ENCODE measurements at places on chromosomes 7 and 10.
A peak's percentile ranks its signal among the peaks of the same experiment; 100 is the strongest.

GRCh38 chr10:14450041-14450491 is 119.3 kb upstream of the FRMD4A start:
- DNase-seq = no peak

DNA sequence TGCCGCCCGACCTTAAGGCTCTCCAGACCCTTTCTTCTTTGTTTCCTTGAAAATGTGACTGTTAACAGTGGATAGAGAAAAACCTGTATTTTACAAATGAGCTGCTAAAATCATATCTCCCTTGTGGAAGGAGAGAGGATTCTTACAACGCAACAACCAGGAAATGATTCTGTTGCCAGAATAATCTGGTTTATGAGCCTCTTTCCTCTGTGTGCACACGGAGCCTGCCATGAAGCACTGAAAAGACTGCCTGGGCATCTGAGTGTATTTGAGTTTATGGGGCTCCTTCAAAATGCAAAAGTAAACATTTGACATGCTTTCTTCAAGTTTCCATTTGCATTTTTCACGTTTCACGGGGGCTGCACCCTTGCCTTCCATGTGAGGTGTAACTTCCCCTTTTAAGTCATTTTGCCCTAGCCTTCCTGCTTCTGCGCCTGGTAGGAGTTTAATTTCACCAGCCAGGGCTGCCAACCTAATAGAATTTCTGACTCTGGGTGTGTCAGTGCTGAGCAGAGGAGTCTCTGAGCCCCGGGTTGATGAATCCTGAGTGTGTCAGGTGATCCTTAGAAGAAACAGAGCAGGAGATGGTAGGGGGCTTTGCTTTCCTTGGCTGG is 101.2 kb downstream of the GRB10 start:
- DNase-seq = peak; percentile 83

- peak; percentile 28 for DNase-seq
These were observed 272.5 kb upstream of the COBL start for GRCh38 chr7:51589111-51589510.

GRCh38 chr7:31340603-31341002 is at the start of gene NEUROD6:
NEUROD6 (minus strand) TSS chr7:31340726; CDS start chr7:31339268, 1,458 bp downstream.
- no peak for DNase-seq

DNA sequence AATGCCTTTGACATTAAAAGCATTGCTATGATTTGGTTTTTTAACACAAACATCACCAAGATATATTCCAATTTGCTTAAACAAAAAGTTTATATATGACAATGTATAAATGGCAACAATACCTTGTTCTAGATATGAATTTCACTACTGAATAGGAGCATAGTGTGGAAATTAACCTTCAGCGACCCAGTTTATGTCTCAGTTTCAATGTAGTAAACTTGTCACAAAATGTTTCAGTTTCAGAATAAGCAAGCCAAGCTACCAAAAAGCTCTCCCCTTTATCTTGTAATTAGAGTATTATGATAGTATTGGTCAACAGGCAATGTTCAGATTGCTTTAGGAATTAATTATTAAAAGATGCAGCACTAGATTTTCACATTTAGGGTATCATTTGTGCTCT is 99.6 kb upstream of the PCDH15 start:
- no peak for DNase-seq

GRCh38 chr10:13270877-13271551 is 28.9 kb downstream of the PHYH start:
- no peak for DNase-seq

DNA sequence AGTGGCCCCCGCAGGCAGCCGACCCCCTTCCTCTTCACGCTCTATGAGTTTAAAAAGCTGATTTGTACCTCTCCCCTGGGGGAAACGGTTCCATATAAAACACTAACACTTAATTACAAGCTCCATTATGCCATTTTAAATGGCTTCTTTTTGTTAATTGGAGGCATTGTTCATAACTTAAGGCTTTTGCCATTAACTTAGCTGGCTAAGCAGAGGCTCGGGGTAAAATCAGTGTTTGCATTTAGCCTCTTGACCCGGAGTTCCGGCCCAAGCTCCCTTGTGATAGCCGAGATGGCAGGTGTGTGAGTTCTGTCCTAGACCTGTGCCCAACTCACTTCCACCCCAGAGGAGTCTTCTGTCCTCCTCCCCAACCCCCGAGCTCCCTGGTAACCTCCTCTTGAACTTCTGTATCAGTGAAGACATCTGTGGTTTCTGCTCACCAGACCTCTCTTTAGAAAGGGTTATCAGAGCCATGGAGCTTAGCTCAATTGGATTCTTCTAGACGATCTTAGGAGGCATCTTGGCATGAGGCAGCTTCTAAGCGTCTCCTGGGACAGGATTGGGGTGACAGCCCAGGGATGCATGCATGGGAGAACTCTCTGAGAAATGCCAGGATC is 34.2 kb upstream of the SH2B2 start:
- DNase-seq = no peak

DNA sequence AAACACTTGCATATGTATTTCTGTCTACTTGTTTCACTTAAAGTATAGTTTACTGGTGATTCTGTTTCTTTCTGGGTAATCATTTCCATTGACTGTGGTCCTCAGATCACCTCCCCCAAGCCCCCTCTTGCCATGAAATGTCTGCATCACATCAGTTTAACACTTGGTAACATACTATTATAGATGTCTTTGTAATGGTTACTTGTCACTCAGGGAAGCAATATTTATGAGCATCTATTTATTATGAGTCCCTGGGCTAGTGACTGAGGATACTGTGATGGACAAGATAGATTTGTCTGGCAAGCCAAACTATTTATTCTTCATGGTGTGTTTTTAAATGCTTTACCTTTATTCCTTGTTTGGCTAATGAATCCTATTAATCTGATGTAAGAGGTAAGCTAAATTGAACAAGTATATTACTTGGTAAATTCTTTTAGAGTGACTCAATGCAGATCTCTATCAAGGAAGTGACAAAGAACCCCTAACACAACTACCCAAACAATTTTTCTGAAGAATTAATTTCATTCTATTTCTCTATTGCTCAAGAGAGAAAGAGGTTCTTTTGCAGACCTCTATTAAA is 270.9 kb downstream of the RELN start:
- DNase-seq = no peak

DNA sequence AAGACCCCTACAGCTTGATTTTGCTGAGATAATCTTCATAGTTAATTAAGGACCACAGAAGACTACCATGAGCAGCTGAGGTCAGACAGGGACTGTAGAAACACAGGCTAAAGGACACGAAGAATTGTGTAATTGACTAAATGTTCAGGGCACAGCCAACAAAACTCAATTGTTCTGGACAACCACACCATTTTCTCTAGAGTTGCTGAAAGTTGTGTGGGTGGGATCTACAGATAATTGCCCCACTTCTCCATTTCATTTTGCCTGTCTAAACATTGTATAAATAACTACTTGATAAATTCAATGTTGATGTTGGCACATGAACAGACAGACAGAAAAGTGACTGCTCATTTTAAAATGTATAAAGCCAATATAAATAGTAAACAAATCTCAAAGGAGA is 39.0 kb upstream of the SLC16A12 start:
- DNase-seq = no peak

DNA sequence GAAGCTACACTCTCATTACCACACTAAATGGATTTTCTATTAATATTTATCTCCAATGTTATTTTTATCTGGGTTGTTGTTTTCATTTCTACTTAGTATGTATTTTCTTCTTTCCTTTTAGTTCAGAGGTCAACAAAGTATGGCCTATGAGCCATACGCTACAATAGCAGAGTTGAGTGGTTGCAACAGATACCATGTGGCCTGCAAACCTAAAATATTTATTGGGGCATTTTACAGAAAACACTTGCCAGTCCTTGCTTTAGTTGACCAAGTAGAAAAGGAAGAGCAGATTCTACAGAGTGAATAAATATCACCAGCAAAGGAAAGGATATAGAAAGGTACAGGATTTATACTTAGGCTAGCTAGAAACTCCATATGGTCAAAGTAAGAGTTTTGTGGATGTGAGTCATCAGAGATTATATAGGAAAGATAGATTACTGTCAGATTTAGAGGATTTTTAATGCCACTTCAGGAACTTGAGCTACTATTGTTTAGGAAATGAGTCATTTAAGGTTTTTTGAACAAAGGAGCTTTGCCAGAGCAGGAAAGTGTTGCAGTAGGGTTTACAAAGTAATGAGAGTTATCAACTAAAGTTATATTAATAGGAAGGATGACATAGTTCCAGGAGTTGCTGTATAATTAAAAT is 323.3 kb upstream of the KAT6B start:
- DNase-seq = no peak

- no peak for DNase-seq
These were observed 14.4 kb downstream of the NPSR1 start for GRCh38 chr7:34672430-34672829.

GRCh38 chr7:99653754-99654153 is 26.0 kb downstream of the CYP3A5 start:
- DNase-seq = no peak

GRCh38 chr10:7121154-7121797 is 289.6 kb downstream of the SFMBT2 start:
- DNase-seq = no peak

DNA sequence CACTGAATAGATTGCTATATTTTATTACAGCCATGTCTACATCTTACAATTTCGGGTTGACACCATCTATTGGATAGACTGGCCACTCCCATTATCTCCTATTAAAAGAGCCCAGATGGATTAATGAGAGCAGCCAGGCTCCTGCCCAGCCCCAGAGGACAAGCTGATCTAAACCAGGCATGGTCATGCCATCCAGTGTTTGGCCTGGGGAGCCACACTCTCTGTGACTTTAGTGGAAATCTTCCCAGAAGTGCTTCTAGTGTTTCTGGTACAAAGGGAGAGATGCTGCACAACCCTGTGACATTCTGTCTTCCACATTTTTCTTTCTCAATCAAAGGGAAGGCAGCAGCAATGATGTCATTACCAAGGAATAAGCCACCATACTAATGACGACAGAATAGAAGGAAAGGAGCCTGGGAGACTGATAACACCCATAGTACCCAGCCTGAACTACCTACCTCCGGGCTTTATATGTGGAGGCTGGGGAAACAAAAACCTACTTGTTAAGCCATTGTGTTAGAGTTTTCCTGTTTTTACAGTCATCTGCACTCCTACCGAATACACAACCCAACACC is 5.0 kb downstream of the NEBL start:
- DNase-seq = no peak

DNA sequence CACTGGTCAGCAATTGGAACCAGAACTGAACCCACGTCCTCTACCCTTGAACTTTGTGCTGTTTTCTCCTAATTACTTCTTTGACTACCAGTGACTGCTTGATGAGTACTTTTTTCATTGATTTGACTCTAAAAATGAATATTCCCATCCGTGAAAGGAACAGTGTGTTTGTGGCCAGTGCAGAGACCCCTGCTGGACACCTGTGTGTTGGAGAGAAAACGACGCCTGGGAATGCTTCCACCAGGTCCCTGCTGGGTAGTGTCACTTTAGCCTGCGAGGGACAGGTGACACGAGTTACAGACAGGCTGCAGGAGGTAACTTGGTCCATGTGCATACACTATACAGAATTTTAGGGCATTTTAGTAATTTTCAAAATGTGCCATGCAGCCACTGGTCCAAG is 6.8 kb upstream of the GJD4 start:
- DNase-seq = no peak

- no peak for DNase-seq
These were observed 43.0 kb upstream of the HECTD2 start for GRCh38 chr10:91367127-91367531.

- no peak for DNase-seq
These were observed 45.9 kb downstream of the AKR1C4 start for GRCh38 chr10:5242585-5242984.

DNA sequence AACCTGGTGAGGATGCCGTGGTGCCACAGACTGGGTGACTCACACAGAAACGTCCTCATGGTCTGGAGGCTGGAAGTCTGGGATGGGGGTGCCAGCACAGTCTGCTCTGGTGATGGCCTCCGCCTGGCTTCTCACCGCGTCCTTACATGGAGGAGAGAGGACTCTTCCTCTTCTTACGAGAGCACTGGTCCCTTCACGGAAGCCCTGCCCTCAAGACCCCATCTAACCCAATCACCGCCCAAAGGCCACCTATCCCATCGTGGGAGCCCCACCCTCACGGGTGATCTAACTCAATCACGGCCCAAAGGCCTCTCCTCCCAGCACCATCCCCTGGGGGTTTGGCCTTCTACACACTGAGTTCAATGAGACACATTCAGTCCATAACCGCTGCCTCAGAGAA is 137.7 kb downstream of the PTPRN2 start:
- DNase-seq = no peak

DNA sequence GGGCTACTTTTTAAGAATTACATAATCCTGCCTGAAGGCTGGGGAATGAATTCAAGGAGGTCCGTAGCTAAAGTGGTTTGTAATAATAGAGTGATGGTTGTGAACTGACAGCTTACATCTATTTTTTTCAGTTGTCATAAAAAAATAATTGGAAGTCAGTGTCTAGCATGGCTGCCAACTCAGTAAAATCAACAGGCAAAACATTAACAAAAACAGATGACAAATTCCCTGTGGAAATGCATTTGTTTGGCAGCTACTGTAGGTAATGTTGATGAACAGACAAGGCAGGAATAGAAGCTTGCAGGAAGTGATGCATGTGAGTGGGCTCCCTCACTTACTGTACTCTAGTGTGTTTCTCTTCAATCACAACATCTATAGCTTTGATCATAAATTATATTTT is 766.0 kb upstream of the POT1 start:
- peak; percentile 5 for DNase-seq

GRCh38 chr10:2836921-2837662 is 230.3 kb upstream of the PFKP start:
- no peak for DNase-seq

- DNase-seq = no peak
These were observed 963.7 kb downstream of the REEP3 start for GRCh38 chr10:64484811-64485330.

DNA sequence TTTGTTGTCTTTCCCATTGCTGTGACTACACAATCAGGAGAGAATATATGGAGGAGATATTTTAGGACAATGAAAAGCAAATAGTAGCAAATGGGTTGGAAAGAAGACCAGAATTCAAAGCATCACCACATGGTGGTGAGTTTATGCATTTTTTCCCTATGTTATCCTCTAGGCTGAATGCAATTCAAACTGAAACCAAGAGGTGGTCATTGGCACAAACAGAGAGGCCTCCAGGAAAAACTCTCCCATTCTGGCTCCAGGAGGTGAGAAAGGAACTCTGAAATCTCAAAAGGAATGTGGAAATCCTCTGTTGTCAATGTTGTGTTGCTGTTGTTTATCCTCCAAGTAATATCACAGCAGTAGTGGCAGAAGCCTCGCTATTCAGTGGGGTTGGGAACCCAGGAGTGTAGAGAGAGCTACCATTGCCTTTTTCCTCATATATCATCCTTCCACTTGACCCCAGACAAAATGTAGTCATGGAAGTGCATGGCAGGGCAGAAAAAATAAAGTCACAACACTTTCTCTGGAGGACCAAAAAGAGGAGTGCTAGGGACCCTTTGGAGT is 819.1 kb downstream of the GRID1 start:
- DNase-seq = no peak

- no peak for DNase-seq
These were observed 60.8 kb upstream of the OIT3 start for GRCh38 chr10:72832701-72833100.
